ENCODE measurements at places on chromosomes 16 and 17.

DNA sequence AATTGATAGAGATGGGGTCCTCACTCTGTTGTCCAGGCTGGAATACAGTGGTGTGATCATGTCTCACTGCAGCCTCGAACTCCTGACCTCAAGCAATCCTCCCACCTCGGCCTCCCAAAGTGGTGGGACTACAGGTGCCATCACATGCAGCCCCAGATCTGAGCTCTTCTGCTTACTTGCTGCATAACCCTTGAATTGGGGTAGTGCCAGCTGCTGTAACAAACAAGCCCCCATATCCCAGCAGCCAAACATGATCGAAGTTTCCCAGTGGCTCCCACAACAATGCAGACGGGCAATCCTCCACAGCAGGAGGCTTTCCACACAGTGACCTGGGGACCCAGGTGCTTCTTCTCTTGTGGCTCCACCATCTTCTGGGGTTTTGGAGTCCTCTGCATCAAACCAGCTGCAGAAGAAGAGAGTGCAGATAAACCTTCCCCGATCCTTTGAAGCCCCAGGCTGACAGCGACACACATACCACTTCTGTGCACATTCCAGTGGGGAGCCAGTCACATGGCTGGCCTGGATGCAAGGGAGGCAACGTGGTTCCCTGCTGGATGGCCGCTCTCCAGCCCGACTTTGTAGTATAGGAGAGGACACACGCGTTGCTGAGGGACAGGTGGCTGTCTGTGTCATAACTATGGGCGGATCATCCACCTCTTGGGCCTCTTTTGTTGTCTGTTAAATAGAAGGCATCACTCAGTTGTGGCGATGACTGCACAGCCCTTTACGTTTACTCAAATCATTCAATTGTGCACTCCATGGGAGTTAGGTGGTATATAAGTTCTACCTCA, 16.7 kb downstream of the SBK1 start:
- no peak for DNase-seq

DNA sequence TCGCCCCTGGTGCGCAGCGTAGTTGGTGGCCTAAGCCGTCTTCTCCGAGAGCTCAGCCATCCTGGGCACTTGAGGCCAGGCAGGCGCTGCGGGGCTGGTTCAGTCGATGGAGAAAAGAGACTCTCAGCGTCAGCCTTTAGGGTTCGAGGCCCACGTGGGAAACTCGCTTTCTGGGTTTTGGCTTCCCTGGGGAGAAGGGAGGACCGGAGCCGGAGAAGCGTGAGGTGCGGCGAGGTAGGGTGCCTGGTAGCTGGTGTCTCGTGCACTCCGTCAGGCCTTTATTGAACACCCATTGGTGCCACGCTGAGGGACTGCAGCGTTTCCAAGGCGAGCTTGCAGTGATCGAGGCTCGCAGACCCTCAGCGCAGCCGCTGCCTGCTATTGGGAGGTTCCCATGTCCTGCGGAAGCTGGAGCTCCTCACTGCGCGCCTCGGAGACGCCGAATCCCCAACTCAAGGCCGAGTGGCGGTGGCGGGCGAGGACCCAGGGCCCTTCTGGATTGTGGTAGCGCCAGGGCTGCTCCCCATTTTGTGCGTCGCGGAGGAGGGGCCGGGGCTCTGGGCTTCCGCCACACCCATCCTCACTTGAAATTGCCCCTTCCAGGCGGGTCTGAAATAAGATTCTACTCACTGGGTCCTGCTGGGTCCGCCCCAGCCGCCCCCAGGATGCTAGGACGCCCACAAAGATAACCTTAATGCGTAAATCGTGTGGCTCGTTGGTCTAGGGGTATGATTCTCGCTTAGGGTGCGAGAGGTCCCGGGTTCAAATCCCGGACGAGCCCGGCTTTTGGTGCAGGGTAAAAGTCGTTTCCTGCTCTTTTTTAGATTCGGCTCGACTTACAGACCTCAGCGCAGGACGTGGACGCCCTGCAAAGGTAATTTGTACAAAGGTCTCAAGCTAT, 1.2 kb downstream of the OR1F1 start:
- DNase-seq, result peak; percentile 24

DNA sequence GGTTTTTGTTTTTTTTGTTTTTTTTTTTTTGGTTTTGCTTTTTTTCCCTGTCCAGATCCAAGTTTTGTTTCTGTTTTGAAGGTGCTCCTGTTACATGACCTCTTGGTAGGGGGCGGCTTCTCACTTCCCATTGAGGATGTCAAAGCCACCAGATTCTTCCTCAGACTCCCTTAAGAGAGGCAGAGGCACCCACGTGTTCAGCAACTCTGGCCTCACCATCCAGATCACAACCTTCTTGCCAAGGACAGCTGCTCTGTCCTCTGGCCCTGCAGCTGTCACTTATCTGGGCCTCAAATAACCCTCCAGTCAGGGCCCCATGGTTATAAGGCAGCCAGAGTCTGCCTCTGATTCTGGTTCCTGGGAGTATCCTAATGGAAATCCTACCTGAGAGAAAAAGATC, 208.5 kb downstream of the STX8 start:
- DNase-seq, result no peak

DNA sequence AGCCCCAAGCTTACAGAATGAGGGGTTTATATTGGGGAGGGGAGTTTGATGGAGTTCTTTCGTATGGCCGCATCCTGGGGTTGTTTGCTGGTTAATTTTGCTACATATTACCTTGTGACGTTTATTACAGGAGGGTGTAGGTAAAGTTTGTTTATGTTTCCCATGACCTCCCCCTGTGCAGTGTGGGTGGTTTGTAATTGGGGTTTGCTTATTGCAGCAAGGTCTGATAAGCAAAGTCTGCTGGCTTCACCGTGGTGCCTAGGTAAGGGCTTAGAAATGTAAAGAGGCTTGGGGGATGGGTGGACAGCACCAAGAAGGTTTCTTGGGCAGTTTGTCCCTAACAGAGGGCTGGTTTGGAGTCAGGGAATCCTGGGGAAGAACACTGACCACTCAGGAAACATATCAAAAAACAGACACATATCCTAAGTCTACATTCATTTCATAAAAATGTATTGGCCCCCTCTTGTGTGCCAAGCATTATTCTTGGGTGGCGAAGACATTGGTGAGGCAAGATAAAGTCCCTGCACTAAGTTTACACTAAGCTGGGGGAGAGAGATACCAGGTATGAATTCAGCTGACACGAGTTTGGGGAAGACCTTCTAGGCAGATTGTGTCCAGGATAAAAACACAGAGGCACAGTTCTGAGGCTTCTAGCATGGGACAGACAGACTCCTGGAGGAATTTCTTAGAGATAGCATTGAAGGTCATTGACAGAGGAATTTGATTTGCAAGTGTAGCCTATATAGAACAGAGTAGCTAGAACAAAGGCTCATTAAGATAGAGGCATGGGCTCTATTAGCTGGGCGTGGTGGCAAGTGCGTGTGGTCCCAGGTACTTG, 9.5 kb downstream of the ZNF764 start:
- DNase-seq, result no peak

DNA sequence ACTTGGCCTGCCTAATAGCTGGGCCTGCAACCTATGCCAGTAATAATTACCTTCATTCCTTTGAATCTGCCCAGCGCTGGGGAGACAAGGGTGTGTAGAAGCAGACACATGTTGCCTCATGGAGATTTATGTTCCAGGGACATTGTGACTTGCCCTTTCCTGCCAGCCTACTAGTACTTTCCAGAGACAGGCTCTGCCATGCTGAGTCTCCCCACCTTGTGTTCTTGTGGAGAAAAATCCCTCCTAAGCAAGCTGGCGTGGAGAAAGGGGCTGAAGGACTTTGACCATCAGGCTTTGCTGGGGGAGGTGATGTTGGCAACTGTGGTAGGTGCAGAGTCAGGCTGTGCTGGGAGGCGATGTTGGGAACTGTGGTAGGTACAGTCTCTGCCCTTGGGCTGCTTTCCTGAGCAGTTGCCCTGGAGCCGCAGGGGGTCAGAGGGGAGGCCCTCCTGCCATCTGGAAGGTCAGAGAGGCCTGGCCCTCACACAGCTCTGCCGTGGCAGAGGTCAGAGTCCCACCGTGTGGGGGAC, 4.0 kb downstream of the KSR1 start:
- no peak for DNase-seq

- no peak for DNase-seq
Measured at GRCh38 chr16:1154887-1155331, 2.0 kb downstream of the CACNA1H start.

GRCh38 chr17:67171560-67171959, 73.4 kb downstream of the HELZ start:
- no peak for DNase-seq

- no peak for DNase-seq
Measured at GRCh38 chr17:35453171-35453570, 4.6 kb upstream of the SLFN13 start.

DNA sequence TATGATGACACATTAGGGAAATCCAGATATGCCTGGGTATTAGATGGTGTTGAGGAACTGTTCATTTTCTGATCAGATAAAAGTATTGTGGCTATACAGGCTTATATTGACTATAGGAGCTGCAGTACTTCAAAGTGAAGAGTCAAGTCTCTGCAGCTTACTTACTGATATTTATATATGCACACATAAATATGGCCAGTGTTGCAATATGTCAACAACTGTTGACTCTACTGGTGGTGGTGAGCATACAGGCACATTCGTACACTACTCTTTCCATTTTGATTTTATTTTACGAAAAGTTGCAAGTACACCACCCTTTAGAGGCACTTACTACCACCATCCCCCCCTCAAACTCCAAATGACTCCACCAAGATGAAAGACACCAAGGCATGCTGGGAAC, 2.5 kb downstream of the CIAO2B start:
- DNase-seq, result no peak

GRCh38 chr17:28716740-28717577, 709 bp downstream of the RAB34 start:
- DNase-seq, result no peak

DNA sequence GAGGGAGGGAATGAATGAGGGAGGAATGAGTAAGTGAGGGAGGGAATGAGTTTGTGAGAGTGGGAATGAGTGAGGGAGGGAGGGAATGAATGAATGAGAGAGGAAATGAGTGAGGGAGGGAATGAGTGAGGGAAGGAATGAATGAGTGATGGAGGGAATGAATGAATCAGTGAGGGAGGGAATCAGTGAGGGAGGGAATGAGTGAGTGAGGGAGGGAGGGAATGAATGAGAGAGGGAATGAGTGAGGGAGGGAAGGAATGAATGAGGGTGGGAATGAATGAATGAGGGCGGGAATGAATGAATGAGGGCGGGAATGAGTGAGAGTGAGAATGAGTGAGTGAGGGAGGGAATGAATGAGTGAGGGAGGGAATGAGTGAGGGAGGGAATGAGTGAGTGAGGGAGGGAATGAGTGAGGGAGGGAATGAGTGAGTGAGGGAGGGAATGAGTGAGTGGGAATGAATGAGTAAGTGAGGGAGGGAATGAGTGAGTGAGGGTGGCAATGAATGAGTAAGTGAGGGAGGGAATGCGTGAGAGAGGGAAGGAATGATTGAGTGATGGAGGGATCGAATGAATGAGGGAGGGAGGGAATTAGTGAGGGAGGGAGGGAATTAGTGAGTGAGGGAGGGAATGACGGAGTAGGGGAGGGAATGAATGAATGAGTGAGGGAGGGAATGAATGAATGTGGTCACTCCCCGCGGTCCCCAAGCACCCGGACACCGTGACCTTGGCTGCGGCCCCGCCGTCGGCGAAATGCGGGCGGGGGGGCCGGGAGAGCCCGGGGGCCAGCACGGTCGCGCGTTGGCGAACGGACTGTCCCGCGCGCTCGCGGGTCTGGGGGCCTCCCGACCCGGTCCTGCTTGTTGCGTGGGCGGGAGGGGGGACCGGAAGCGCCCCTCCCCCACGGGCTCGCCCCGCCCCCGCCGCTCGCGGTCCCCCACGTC, 1.1 kb upstream of the UBE2I start:
- DNase-seq, result no peak

GRCh38 chr16:3017794-3018506, at the start of gene CLDN6:
CLDN6 (minus strand) TSS chr16:3018183; CDS start chr16:3016021, 2,162 bp downstream.
- DNase-seq, result no peak

- no peak for DNase-seq
Measured at GRCh38 chr17:38571833-38572668, 33.7 kb downstream of the SRCIN1 start.

- DNase-seq, result no peak
Measured at GRCh38 chr16:65126845-65127624, 5.2 kb upstream of the CDH11 start.

GRCh38 chr16:81558077-81558443, 113.5 kb downstream of the CMIP start:
- DNase-seq, result no peak

DNA sequence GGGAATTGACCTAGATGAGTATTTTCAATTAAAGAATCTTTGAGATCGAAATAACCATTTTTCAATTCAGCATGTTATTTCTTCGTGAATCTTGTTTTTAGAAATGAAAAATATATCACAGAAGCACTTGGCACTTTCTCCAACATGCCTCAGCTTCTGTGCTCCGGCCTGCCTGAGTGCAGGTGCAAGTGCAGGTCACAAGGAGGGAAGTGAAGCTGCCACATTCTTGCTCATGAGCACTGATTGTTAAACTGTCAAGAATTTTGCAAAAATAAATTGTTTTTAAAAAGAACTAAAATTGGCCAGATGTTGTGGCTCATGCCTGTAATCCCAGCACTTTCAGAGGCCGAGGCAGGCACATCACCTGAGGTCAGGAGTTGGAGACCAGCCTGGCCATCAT, 38.3 kb upstream of the SKAP1 start:
- DNase-seq, result no peak

DNA sequence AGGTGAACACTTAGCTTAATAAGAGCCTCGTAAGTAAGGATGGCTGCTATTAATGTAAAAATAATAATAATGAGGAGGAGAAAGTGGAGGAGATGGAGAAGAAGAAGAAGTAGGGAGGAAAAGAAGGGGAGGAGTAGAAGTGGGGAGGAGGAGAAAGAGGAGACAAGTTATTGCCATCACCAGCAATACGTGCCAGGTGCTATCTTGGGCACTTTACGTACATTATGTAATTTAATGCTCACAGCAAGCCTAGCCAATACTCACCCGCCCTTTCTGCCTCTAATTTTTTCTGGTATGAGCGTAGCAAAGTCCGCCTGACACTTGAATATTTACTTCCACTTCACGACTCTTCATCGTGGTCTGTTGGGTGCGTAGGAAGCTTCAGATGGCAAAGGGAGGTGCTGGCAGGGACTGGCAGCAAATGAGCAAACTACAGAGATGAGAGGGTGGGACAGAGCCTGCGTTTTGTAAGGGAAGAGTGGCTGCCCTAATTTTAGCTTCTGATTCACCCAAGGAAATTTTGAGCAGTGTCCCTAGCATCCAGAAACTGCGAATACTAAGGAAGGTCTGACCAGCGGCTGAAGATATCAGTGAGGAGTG, 42.1 kb upstream of the CDH13 start:
- DNase-seq, result no peak

All from activated CD4-positive, alpha-beta T cell treated with anti-CD3 and anti-CD28 coated beads, Interleukin-2, amount 50 U/mL, for 1 hour (primary cell).